Osteocyte (in vitro differentiated cells): ENCODE measurements at places on chromosomes 13 and 19. TPM values are rescaled to one million over a fixed set of nuclear protein-coding genes. Genes with fewer than 3 reads are reported as not detected.
A peak's percentile ranks its signal among the peaks of the same experiment; 100 is the strongest.

Gene VSTM2B
- total RNA-seq: not detected in 2 replicates

DNA sequence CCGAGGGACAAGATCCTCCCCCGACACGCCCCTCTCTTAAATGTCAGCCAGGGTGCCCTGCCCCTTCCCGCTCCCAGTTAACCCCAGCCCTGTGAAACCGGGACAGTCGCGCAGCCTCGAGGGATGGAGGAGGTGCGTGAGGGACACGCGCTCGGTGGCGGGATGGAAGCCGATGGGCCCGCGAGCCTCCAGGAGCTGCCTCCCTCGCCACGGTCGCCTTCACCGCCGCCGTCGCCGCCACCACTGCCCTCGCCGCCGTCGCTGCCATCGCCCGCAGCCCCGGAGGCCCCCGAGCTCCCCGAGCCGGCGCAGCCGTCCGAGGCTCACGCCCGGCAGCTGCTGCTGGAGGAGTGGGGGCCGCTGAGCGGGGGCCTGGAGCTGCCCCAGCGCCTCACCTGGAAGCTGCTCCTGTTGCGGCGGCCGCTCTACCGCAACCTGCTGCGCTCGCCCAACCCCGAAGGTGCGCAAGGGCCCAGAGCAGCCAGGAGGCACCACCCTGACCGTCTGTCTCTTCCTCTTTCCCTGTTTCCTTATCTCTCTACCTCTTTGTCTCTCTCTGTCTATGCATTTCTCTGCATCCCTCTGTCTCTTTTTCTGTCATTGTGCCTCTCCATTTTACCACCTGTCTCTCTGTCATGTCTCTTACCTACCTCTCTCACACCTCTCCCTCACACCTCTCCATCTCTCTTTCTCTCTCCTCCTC is at the start of gene NCCRP1:
TSS of gene NCCRP1 (plus strand) at position 105 of the 703 bp plus-strand sequence. CDS start at position 124, 19 bp downstream.
- no peak for DNase-seq
- no peaks in the 10 kb centered on the region for H3K36me3 ChIP-seq
- peaks cover 58% of the 10 kb centered on the region for H3K27me3 ChIP-seq

DNA sequence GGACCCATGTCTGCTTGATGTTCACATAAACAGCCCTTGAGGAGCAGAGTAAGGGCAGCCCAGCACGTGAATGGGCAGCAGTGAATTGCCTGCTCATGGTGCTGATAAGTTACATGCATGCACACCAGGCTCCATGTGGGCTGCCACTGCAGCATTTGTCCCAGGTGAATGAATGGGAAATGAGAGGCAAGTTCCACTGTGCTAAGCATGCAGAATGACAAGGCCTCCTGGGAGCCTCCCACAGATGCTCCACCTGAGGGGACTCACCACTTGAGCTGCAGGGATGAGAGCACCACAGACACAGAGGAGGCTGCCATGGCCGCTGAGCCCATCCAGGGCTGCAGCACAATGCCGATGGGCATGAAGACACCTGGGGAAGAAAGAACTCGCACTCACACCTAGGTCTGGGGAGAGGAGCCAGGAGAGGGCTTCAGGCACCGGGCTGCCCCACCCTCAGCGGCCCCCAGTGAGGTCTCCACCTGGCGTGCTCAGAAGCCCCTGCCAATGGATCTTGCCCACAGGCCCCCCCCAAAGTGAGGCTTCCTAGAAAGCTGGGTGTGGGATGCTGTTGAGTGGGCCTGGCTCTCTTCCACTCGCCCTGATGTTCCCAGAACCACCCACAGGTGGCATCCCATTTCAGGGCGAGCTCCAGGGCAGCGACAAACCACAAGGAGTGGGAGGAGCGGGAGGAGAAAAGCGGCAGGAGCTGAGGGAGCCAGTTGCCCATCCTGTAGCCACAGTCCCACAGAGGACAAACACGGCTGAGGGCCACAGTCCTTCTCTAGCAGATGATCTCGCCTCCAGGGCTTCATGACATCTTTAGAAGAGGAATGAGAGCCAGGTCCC is 73.8 kb downstream of the CCDC70 start:
- no peaks in the 10 kb centered on the region for H3K4me1 ChIP-seq
- no peak for DNase-seq

DNA sequence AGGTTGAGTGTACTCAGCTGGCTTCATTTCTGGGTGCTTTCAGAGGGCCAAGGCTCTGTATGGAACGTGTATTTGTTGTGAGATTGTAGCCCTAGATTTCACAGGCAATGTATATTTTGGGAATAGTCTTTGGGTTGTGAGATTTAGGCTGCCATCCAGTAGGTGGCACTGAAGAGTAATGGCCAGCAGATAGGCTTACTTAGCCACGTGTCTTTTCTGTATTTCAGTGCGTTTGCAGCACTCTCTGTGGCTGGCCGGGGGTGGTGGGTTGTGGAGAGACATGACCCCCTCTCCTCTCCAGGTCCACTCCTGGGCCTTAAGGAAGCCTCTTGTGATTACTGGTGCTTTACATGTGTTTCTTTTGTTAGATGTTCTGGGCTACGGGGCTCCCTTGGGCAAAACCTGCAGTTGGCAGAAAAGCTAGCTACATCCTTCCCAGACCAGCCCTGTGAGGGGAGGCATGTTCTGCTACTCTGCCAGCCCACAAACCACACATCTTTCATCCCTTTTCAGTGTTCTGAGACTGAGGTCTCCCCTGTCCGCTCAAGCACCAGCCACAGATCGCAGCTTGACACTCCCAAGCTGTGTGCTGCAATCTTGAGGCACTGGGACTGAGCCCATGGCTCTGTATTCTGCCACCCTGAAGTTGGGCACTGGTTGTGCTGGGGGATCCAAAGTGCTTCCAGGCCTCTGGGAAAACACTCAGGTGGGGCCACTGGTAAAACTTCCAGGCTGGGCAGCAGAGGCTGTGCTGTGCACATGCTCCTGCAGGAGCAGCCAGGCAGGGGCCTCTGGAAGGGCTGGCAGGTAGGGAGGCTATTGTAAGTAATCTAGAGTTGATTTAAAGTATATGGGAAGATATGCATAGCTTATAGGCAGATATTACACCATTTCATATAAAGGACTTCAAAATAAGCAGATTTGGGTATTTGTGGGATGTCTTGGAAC is 1096.8 kb upstream of the PCDH20 start:
- no peaks in the 10 kb centered on the region for H3K36me3 ChIP-seq
- H3K4me3 ChIP-seq: no peak overlapping the region
- no peaks in the 10 kb centered on the region for H3K4me1 ChIP-seq
- H3K27ac ChIP-seq: no peak overlapping the region

DNA sequence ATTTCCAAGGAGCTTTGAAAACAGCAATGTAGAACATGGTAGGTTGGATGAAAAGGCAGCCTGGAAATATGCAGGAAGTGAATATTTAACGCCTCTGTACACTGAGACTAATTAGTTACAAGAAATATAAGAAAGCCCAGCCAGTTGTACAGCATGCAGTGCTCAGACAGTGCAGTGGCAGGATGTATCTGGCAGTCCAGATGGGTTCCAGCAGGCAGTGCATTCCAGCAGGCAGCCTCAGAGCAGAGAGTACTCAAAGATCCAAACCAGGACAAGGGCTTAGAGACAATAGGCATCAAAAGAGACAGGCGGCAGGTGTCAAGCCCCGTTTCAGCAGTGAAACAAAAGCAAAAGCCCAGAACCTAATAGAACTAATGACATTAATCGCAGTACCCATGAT is 2776.3 kb downstream of the PCDH9 start:
- no peaks in the 10 kb centered on the region for H3K36me3 ChIP-seq
- no peak for DNase-seq
- H3K27ac ChIP-seq: no peak overlapping the region
- H3K27me3 ChIP-seq: no peaks in the 10 kb centered on the region

DNA sequence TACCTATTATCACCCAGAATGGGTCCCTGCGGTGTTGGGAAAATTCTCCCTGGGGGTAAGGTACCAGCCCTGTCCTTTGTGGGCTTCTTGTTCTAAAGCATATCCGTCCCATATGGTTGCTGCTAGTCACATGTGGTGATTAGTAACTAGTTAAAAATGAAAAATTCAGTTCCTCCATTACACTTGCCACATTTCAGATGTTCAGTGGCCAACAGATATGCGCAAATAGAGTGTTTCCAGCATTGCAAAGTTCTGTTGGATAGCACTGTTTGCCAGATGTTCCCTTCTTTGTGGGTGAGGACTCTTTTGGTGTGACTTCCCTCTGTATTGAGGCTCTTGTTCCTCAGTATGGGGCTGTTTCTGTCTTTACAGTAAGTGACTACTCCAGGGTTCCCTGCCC is 3.8 kb downstream of the CNOT3 start:
- H3K27ac ChIP-seq: no peak overlapping the region
- no peaks in the 10 kb centered on the region for H3K27me3 ChIP-seq
- DNase-seq: no peak
- peaks cover 24% of the 10 kb centered on the region for H3K36me3 ChIP-seq
- H3K4me1 ChIP-seq: peaks cover 25% of the 10 kb centered on the region

- DNase-seq: peak; percentile 5
- no peak overlapping the region for H3K27ac ChIP-seq
- H3K36me3 ChIP-seq: no peaks in the 10 kb centered on the region
- H3K27me3 ChIP-seq: no peaks in the 10 kb centered on the region
- no peak overlapping the region for H3K4me3 ChIP-seq
Observed at GRCh38 chr13:100024023-100024422, 42.4 kb downstream of the ZIC2 start.

- no peak overlapping the region for H3K4me3 ChIP-seq
- no peak for DNase-seq
- H3K27me3 ChIP-seq: no peaks in the 10 kb centered on the region
- H3K27ac ChIP-seq: no peak overlapping the region
- peaks cover 11% of the 10 kb centered on the region for H3K36me3 ChIP-seq
Observed at GRCh38 chr13:80055847-80056246, 285.1 kb downstream of the SPRY2 start.

Gene ZNF443
- 1.7 and 2.2 TPM in 2 replicates for total RNA-seq

DNA sequence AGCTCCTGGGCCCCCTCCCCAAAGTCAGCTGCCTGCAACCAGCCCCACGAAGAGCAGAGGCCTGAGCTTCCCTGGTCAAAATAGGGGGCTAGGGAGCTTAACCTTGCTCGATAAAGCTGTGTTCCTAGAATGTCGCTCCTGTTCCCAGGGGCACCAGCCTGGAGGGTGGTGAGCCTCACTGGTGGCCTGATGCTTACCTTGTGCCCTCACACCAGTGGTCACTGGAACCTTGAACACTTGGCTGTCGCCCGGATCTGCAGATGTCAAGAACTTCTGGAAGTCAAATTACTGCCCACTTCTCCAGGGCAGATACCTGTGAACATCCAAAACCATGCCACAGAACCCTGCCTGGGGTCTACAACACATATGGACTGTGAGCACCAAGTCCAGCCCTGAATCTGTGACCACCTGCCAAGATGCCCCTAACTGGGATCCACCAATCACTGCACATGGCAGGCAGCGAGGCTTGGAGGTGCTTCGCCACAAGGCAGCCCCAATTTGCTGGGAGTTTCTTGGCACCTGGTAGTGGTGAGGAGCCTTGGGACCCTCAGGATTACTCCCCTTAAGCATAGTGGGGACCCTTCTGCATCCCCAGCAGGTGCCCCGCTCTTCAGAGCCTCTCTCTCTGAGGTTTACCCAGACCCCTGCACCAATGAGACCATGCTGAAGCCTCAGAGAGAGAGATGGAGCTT is 4.7 kb upstream of the CEACAM5 start:
- H3K4me1 ChIP-seq: peaks cover 2% of the 10 kb centered on the region
- no peak overlapping the region for H3K27ac ChIP-seq
- DNase-seq: peak; percentile 56
- no peaks in the 10 kb centered on the region for H3K36me3 ChIP-seq
